ENCODE measurements at places on chromosomes 5 and 9. TPM values are rescaled to one million over a fixed set of nuclear protein-coding genes. Genes with fewer than 3 reads are reported as not detected.

DNA sequence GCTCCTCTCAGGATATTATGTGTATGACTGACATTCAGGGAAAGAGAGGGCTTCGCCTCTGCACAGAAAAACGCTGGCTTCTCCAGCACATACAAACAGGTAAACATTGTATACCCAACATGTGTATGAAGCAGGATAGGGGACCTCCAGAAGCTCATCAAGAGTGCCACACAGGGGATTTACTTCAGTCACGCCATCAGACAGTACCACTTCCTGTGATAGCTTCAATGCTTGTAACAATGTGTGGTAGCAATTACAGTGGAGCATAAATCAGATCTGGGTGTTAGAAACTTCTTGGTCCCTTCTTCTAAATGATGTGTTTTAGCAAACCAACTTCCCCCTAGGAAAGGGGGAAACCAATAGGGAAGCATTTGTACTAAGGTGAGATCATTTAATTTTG is 160.8 kb downstream of the TSSK1B start:
- DNase-seq, result no peak

- no peak for DNase-seq
Measured at GRCh38 chr5:153099328-153099727, 391.1 kb upstream of the GRIA1 start.

Gene RAB3C
- 1.0 TPM for polyA plus RNA-seq

Gene PLEKHG4B
- 16.8 TPM for polyA plus RNA-seq

DNA sequence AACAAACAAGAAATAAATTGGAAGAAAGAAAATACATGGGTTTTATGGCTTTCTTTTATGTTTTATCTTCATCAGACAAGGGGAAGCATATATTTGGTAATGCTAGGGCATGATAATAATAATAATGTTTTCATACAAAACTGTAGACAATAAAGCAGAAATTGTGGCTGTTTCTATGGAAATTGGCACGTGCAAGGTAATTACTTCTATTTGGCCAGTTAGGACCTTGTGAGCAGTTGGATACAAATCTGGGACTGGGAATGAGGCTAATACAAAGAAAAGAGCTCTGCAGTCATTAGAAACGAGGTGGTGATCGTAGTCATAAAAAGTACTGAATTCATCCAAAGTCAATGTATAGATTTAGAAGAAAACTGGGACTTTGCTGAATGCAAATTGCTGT is 233.6 kb downstream of the EFNA5 start:
- no peak for DNase-seq

DNA sequence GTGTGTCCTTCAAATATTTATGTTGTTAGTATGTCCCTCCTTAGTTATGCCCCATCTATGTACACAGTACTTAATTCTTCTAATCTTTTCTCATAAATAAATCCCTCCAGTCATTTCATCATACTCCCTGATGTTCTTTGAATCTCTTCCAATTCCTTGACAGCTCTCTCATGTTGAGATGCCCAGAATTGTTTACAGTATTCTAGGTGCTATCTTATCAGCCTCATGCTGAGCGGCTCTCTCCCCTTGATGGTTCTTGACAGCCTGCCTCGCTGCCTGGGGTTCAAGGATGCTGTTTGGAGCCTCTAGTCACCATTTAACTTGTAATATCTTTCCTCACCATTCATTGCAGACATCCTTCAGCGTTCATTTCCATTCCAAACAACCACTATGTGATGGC is 799.2 kb downstream of the BRINP1 start:
- DNase-seq, result no peak

DNA sequence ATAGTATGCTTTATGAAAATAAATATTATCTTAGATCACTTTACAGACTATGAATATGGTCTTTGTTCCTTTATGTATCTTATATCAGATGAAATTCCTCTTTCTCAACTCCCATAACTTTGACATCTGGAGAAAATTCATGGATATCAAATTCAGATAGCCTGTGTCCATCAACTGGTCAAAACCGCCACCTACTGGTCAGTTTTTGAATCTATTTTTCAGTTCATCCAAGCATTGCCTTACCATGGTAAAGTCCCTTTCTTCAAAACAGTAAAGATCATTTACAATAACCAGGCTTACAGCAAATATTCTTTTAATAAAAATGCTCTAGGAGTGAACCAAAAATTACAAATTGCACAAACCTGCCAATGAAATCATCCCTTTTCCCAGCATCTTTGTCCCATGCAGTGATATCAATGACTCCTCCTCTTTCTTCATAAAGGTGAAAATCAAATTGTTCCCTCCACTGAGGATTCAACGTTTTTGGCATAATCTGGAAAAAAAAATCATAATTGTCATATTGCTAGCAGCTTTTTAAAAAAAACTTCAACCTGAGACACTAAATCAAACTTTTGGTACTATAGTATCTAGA is 290.5 kb downstream of the SLF1 start:
- no peak for DNase-seq

All from right lung (tissue), 10 donors.